Activated naive CD4-positive, alpha-beta T cell (primary cell): ENCODE measurements at places on chromosomes 6 and 20.

DNA sequence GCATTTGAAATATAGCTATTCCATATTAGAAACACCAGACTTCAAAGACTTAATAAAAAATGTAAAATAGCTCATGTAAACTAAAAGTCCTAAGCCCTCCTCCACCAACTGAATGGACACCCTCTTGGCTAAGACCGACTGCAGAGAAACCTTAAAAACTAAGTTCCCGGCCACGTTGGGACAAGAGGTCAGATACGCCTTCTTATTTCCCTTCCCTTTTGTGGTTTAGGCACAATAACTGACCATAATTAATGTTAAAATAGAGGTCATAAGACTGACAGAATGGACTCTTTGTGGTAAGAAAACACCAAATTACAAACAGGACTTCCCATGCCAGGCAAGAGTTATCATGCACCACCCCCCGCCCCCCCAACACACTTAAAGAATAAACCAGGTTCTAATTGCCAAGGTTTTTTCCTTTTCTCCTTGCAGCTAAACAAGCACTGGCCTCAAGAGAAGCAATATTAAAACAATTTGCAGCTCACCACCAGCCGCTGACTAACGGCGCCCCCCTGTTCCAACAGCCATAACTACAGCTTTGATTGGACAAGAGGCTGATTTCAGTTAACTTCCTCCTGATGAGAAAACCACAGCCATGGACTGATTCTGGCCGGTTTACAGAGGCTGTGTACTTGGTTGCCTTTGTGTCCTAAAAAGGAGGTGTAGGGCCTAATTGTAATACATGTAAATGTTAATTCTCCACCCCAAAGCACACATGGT, 10.7 kb upstream of the LAMP5 start:
- no peak for DNase-seq

GRCh38 chr6:169005166-169005565, 248.5 kb downstream of the THBS2 start:
- no peak for DNase-seq

DNA sequence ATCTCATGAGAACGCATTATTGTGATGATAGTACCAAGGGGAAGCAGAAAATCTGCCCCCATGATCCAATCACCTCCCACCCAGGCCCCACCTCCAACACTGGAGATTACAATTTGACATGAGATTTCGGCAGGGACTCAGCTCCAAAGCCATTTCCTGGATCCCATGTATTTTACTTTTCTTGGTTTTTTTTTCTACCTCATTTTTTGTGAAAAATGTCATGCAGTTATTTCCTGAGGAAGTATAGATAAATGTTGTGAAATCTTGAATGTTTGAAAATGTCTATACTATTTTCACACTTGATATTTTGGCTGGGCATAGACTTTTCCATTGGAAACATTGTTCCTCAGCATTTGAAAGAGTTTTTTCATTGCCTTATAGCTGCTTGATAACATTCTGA, 9.1 kb upstream of the BRPF3 start:
- no peak for DNase-seq

DNA sequence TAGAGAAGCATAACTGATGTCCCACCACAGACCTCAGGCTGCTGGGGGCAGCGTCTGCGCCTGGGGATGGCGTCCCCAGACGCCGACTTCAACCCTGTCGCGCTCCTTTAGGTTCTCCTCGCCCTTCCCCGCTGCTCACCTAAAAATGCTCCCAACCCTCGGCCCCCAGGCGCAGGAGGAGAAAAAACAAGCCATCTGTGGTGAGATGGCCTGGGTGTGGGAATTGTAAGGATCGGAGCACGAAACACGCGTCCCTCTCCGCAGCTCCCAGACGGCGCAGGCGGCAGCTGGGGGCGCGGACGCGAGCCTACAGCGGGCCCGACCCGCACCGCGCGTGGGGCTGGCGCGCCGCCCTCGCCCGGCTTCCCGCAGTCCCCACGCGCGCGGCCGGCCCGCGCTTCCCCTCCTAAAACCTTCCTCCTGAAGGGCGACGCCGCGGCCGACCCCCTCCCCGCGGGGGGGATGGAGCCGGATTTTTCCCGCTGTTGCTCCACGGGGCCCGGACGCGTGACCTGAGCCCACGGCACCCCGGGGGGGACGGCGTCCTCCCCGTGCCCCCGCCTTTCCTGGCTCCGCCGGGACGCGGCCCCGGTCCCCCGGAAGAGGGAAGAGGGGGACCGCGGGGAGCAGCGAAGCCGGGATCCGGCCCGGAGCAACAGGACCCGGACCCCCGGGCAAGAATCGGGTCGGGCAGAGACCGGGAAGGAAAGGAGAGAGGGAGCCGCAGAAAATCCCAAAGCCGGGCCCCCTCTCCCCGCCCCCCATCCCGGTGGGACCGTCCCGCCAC, 611 bp downstream of the EPB41L2 start:
- DNase-seq = peak; percentile 9

DNA sequence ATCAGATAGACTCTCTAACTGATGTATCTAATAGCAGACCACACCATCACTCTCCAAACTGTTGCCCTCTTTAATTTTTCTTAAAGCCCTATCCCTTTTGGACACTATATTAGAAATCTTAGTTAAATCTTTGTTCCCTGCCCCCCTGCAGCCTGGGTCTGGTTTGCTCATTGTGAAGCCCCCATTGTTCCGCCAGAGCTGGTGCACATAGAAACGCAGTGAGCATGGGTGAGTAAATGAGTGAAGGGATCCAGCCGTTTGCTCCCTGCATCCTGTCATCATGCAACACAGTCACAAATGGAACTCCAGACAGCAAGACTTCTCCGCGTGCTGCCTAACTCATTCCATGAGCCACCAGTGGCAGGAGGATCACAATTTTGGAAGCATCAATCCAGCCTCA, 402.5 kb downstream of the PREX1 start:
- DNase-seq = no peak

GRCh38 chr6:113221850-113222249, 635.3 kb upstream of the MARCKS start:
- DNase-seq = no peak

DNA sequence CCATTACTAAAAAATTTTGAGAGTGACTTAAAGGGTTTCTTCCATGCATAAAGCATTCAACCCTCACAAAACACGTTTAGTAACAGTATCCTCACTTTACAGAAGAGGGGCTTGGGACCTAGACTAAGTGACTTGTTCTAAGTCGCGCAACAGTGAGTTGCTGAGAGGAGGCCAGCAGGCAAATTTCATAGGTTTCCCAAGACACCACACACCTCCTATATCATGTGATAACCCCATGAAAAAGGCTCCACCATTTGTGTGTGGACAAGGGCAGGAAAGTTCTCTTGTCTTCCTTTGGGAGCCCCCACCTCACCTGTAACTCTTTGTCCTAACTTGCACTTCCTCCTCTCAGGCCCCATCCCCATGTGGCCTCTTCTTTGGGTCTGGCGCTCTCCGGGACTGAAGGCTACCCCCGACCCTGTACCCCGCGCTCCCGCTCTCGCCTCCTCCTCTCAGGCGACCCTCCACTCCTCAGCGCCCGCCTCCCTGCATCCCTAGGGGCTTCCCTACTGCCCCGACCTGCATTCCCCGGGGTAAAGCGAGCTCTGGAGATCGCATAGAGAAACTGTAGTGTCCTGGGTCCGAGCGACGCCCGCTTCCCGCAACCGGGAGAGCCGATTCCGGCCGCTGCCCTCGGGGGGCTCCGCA, 392 bp downstream of the PSMB8 start:
- no peak for DNase-seq

- DNase-seq = no peak
Observed at GRCh38 chr6:132187816-132188215, 213.5 kb downstream of the MOXD1 start.

- no peak for DNase-seq
Observed at GRCh38 chr20:21571841-21572690, 58.2 kb upstream of the NKX2-2 start.

DNA sequence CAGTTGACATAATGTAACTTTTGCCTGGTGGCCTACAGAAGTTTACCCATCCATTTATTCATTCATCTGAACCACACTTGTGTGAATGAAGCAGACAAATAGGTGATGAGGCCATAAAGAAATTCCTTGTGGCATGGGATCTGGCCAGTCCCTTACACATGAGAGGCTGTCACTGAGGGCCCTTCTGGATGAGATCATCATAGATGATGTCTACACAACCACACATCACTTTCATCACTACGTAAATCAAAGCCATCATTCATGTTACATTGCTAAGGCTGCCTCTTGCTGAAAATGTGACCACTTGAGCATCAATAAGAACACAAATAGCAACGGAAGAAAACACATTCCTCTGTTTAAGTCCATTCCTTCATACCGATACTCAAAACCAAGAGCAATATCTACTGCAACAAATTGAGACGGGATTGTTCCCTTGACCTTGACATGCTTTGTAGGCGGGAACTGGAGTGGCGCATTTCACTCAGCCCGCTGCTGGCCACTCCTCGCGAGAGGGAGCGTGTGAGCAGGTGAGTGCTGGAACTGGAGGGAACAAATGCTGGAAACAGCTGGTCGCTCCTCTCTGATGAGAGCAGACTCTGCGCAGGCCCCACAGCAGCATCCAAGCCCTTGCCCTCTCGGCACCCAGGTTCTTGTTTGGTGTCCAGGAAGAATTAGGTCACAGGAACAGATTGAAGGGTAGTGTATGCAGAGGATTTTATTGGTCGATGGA, 49.3 kb downstream of the FAM50B start:
- DNase-seq = no peak

DNA sequence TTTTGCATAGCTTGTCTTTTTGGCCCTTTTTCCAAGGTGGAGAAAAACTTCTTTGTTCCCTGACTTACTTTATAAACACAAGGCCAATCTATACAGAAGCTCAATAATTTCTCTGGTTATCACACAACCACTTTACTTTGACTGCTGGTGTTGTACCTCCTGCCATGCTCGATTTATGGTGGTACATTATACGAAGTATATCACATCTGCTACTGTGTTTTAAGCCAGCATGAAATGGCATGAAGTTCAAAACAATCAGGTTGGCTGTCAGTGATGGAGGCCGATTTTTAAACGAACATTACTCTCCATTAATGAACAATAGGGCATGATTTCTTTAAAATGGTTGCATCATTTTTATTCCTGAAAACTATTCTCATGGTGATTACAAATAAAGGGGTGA, 21.0 kb upstream of the ATXN1 start:
- DNase-seq = no peak

GRCh38 chr20:944148-944547, 28.0 kb upstream of the ANGPT4 start:
- no peak for DNase-seq

DNA sequence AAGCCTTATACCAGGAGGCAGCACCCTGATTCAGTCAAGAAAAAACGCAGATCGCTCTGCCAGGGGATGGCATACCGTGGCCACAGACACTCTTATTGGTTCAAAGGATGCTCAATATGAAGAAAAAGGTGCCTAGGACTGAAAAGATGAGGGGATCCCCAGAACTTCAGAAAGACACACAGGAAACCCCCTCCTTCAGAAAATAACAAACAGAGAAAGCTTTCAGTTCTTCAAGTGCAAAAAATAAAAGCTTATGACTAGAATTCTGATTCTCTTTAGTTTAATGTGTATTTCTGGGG, 17.7 kb upstream of the MYB start:
- no peak for DNase-seq

GRCh38 chr6:44395501-44395900, 8.0 kb downstream of the CDC5L start:
- no peak for DNase-seq

DNA sequence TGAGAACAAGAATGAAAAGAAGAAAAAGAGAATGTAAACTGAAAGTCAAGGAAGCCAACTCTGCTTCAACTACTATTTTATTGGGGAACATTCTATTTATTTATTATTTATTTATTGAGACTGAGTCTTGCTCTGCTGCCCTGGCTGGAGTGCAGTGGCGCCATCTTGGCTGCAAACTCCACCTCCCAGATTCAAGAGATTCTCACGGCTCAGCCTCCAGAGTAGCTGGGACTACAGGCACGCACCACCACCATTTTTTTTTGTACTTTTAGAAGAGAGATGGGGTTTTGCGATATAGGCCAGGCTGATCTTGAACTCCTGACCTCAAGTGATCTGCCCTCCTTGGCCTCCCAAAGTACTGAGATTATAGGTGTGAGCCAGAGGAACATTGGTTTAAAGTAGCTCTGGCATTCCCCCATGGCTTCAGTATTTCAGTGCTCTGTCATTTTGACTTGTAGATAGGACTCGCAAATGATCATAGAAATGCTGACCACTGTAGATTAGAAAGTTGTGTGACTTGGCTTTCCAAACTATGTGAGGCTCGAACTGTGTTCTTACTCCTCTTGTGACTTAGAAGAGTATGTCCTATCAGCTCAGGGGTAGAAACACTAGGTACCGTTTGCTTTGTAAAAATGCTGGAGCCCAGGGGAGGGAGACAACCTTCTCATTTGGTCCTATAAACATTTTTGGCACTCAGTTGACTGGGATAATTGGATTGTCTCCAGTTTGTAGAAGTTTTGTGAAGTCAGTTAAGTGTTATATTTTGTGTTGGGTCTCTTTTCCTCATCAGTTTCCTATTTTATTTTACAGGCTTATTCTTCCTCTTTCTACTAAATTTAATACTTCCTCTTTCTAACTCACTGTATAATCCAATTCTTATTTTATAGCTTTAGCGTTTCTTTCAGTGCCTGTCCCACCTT, 544.9 kb upstream of the CITED2 start:
- no peak for DNase-seq

- DNase-seq = no peak
Observed at GRCh38 chr6:10316373-10316721, 98.5 kb downstream of the TFAP2A start.

- no peak for DNase-seq
Observed at GRCh38 chr6:73739096-73739495, 43.1 kb downstream of the CD109 start.

DNA sequence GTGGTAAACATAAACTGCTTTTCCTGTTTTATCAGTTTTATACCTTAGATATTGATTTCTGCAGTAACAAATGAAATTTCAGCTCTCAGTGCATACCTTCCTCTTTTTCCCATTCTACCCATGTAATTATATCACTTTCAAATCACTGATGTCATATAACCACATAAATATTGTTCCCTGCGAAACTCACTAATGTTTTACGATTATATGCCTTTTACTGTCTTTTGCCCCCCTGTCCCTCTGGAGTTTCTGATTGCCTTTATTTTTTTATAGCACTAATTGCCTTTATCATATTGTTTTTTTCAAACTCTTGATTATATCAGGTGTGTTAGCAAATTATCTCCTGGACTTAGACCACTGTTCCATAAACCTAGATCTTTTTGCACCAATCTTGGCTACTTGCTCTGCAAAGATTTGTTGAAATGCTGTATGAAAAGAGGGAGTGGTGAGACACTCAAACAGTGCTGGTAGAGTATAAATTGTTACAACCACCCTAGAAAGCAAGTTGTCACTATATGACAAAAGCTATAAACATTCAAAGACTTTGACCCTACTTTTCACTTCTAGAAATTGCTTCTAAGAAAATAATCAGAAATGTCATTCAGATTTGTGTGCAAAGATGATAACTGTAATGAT, 29.6 kb upstream of the EDN1 start:
- no peak for DNase-seq

DNA sequence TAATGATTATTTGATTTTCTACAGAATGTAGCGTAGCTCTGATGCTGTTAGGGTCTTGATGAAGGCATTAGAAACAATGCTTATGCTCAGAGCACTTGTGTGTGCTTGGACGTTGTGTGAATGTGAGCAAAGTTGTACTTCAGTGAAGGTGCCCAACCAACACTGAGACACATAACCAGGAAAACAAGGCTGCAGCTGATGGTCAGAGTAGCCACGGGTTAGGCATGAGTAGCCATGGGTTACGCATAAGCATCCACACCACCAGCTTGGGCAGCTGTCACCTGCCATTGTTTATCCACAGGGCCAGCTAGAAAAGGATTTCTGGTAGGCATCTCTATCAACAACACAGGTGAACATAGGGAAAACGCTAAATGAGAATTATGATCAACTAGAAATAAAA, 326.6 kb downstream of the NRN1 start:
- no peak for DNase-seq

- no peak for DNase-seq
Observed at GRCh38 chr20:3209946-3210317, 634 bp downstream of the ITPA start.
